ENCODE measurements at places on chromosomes 16 and 17. TPM values are rescaled to one million over a fixed set of nuclear protein-coding genes. Genes with fewer than 3 reads are reported as not detected.

AIPL1 gene
- total RNA-seq: not detected

TPSD1 gene
- not detected for total RNA-seq

TOX3 gene
- total RNA-seq: not detected

NPIPA5 gene
- total RNA-seq: 0.24 TPM

MYL4 gene
- total RNA-seq: not detected

KCNH4 gene
- not detected for total RNA-seq

ACSM2A gene
- total RNA-seq: not detected

FNDC8 gene
- not detected for total RNA-seq

APPBP2 gene
- total RNA-seq: 18.8 TPM

LRRC46 gene
- not detected for total RNA-seq

MMD gene
- total RNA-seq: 7.2 TPM

ZNF385C gene
- not detected for total RNA-seq

TPSAB1 gene
- total RNA-seq: not detected

SMIM5 gene
- 2.1 TPM for total RNA-seq

SUPT4H1 gene
- total RNA-seq: 37.5 TPM

CASKIN1 gene
- total RNA-seq: 0.96 TPM

ADAMTS18 gene
- under 0.01 TPM for total RNA-seq

KRT33B gene
- 0.24 TPM for total RNA-seq

KRT14 gene
- 2,248 TPM for total RNA-seq

PDPK1 gene
- total RNA-seq: 24.1 TPM

TEKT5 gene
- 0.48 TPM for total RNA-seq

BRD7 gene
- total RNA-seq: 37.7 TPM

Data from tracheal epithelial cell (primary cell).